ENCODE measurements at places on chromosomes 2 and 18.
A peak's percentile ranks its signal among the peaks of the same experiment; 100 is the strongest.

DNA sequence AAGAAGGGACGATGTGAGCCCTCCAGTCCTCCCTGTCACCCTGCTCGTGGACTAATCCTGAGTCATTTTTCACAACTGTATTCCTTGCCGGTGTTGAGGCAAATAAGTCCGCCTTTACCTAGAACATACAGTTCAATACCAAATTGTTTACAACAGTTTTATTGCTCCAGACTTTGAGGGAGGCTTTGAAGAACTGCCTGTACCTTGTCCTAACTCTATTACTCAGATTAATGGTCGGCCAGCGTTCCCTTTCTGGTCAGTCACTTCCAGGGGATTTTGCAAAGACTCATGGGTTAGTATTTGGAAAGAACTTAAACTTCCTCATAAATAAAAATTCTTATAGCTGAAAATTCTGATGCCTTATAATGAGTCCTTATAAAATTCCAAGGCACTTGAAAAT, 85.1 kb upstream of the ZNF532 start:
- no peak for DNase-seq

- no peak for DNase-seq
These were observed 55.5 kb downstream of the SEPTIN10 start for GRCh38 chr2:109558076-109558882.

- no peak for DNase-seq
These were observed 69.7 kb upstream of the TMEM200C start for GRCh38 chr18:5964996-5965395.

DNA sequence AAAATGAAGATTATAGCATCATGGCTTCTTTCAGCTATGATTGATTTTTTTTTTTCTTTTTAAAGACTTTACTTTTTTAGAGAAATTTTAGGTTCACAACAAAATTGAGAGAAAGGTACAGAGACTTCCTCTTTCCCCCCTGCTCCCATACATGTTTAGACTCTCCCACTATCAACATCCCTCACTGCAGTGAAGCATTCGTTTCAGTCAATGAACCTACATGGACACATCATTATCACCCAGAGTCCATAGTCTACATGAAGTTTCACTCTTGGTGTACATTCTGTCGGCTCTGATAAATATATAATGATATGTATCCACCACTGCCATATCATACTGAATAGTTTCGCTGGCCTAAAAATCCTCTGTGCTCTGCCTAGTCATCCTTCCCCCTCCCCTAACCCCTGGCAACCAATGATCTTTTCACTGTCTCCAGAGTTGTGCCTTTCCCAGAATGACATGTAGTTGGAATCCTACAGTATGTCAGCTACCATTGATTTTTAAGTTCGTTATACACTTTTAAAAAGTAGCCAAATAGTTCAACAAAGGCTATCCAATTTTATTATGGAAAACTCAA, 86.8 kb downstream of the GPD2 start:
- DNase-seq, result no peak

- DNase-seq, result peak; percentile 18
These were observed 90.5 kb downstream of the ICOS start for GRCh38 chr2:204027091-204027490.

- no peak for DNase-seq
These were observed 72.7 kb upstream of the FOSL2 start for GRCh38 chr2:28320009-28320365.

DNA sequence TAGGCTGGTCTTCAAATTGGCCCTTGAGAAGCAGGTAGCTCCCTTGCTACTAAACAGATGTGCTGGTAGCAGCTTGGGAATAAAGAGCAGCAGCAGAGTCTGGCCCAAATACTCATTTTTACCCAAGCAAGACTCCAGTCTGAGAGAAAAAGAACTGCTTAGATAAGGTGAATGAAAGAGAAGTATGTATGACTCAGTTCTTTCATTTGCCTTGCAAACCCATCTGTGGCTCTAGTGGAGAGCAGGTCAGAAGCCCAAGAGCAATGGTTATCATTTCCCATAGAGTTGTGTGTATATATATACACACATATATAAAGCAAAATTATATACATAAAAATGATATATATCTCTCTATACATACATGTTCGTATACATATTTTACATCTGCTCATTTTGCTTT, 80.3 kb downstream of the CAMKMT start:
- DNase-seq, result no peak

- DNase-seq, result no peak
These were observed 201.7 kb upstream of the STK17B start for GRCh38 chr2:196372811-196373664.

DNA sequence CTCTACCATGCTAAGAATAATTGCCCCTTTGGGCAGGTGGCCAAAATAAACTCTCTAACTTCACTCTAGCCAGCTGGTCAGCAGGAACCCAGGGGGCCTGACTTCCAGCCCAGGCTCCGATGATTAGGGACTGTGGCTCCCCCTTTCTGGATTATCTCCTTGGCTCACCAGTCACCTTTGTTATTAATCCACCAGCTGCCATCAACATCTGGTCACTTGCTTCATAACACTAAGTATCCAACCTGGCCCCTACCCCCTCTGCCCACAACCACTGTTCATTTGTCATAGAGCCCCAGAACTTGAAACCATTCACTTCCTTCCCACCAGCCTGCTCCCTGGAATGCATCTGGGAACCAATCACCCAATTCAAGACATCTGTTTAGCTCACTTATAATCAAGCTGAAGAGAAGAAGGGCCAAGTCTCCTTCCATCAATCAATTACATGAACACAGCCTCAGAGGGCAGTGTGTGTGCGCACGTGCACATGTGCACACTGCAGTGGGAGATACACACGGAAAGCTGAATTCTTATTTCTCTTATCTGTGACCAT, 215.1 kb downstream of the ALK start:
- no peak for DNase-seq

- no peak for DNase-seq
These were observed 33.2 kb downstream of the SLC38A11 start for GRCh38 chr2:164922134-164922533.

GRCh38 chr2:95315801-95316411, 18.8 kb downstream of the KCNIP3 start:
- DNase-seq, result no peak

- no peak for DNase-seq
These were observed 16.4 kb upstream of the LCT start for GRCh38 chr2:135853401-135853800.

DNA sequence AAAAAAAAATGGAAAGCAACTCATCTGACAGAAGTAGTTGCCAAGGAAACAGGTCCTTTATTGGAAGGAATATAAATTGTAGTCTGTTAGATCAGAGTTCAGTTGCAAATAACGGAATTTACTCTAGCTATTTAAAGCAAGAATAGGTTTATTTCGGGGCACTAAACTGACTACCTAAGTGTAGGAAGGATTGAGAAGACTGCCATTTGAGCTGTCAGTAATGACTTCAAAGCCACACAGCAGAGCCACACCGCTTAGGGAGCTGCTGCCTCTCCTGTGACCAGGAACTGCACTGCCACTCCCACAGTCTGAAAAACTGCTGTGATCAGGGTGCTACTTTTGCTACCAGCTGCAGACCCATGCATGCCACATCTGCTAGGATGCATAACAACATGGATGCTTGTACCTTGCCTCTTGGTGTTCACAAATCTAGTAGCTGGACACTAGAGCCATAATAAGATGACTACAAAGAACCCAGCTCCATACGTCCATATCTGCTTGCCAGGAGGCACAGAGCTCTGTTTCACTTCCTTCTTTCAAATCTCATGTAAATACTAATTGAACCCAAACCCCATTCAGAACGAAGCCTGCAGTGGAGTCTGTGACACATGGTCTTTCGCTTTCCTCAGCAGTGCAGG, 2.2 kb downstream of the DSG2 start:
- DNase-seq, result no peak

DNA sequence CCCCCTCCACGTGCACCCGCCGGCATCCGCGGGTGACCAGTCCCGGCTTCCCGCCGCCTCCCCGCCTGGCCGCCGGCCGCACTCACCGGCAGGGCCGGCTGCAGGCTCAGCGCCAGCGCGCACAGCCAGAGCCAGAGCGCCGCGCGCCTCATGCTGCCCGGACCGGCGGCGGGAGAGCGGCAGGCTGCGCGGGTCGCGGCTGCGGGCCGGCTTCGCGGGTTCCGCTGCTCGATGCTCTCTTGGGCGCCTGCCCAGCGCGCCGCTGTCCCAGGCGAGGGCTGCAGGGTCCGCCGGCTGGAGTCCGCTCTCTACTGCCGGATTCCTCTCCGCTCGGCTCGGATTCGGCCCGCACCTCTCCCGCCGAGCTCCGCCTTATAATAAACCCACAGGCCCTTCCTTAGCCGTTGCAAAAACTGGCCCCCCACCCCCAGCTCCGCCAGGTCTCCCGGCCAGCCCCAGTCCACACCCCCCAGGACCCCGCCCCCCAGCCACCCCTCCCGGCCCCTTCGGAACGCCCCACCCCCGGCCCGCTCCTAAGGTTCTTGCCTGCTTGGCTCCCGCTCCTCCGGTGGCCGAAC, at the start of gene SDC1:
Gene SDC1 (minus strand): TSS at position 415 of the 578 bp plus-strand sequence. CDS start 263 bp downstream, at position 152.
- DNase-seq, result no peak

DNA sequence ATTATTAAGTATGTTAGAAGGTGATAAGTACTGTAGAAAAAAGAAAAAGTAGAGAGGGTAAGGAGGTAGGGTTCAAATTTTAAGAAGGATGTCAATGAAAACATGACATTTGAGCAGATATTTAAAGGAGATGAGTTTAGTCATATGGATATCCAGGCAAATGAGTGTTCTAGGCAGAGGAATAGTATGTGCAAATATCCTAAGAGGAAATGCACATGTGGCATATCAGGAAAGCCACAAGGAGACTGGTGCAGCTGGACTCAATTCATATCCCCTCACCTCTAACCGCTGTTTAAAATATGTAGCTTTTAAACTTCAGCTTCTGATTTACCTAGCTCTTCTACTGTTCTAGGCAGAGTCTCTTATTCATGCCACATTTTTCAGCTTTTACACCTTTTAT, 9.5 kb downstream of the AGPS start:
- no peak for DNase-seq

- no peak for DNase-seq
These were observed 403 bp downstream of the MAP2 start for GRCh38 chr2:209424199-209424701.

Data from T-helper 1 cell (primary cell).